Stimulated activated CD4-positive, alpha-beta T cell treated with anti-CD3 and anti-CD28 coated beads, Interleukin-12 subunit alpha, Interleukin-12 subunit beta, amount 100 ng/mL, for 4 hours (primary cell): ENCODE measurements at places on chromosomes 7 and 10.

GRCh38 chr7:131106681-131107336 lies 220.9 kb upstream of the MKLN1 start:
- DNase-seq: peak; percentile 43

GRCh38 chr7:34061149-34061548 lies 155.8 kb downstream of the BMPER start:
- no peak for DNase-seq

DNA sequence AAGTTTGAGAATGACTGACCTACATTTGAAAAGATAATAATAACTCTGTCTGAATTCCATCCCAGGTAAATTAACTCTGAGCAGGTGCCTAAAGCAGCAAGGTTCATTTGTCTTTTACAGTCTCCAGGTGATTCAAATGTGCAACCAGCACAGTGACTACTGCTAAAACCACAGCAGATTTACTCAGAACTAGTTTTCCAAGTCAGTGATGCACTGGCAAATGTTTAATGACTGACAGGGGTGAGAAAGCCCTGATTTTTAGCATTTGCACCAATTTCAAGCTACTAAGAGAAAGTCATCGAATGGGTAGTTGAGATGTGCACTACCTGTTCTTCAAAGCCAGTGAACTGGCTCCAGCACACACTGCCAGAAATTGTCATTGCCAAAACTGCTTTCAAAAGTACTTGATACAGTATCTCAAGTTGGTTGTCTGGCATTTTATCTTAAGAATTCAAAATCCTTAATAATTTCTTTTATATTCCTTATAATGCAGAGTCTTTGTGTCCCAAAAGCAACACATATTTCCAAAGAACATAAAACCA lies 60.3 kb downstream of the ATOH7 start:
- no peak for DNase-seq

- DNase-seq: no peak
Measured at GRCh38 chr7:83469491-83469890, 179.4 kb downstream of the SEMA3E start.

DNA sequence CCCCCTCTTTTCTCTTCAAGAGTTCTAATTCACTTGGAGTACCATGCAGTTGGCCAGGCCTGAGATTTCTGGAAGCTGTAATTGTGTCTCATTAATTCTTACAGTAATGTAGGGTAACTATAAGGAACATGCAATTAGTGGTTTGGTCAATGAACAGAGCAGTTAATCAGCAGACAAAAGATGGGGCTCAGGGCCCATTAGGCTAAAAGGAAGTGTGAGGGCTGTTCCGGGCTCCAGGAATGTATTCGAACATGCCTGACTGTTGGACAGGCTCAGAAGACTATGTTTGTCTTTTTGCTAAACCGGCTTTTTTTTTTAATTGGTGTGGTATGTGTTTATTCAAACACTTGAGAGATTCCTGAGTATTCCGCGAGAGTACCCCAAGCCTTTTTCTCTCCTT lies 42.5 kb upstream of the FZD8 start:
- DNase-seq: no peak

GRCh38 chr7:26468625-26469024 lies 177.0 kb downstream of the SNX10 start:
- DNase-seq: no peak

DNA sequence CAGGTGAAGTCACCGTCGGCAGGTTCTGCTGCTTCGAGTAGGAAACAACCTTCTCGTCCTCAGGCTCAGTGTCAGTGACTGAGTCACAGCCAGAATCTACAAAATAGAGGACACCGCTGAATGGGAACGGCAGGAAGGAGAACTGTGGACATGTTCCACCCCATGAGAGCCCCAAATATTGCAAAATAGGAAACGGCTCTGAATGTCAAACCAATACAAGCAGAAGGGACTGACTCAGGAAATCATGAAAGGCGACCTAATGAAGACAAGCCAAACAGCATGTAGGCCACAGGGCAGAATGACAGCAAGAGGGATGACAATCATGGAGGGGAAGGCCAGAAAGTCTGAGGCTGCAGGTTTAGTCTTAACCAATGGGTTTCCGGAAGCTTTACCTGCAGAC lies 63.5 kb downstream of the PIK3AP1 start:
- no peak for DNase-seq

DNA sequence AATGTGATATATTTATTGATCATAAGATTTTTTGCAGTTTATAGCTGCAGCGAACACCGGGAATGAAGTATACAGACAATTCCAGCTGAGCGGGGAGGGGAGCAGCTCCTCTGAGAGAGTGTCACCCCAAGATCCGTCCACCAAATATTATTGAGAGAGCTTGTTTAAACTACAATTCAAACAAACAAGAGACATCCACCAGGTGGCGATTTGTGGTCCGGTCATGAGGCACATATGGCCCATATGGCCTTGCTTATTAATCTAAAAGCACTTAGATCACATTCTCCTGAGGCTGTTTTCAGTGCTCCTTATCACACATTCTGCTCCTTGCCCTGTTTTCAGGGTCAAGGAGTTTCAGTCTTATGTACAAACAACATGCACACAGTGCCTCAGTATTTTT lies 83.1 kb downstream of the THSD7A start:
- DNase-seq: no peak

DNA sequence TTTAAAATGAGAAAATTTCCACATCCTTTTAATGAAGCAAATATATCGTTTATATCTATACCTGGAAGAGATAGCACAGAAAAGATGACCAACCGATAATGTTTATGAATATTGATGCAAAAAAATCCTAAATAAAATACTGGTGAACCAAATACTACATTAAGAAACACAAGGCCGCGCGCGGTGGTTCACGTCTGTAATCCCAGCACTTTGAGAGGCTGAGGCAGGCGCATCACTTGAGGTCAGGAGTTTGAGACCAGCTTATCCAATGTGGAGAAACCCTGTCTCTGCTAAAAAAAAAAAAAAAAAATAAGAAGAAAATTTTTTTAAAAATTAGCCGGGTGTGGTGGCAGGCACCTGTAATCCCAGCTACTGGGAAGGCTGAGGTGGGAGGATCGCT lies 25.8 kb downstream of the SHH start:
- DNase-seq: no peak

- no peak for DNase-seq
Measured at GRCh38 chr10:62814756-62815380, 1.3 kb downstream of the EGR2 start.
